ENCODE measurements at places on chromosomes 2 and 18. TPM values are rescaled to one million over a fixed set of nuclear protein-coding genes. Genes with fewer than 3 reads are reported as not detected.

ALK gene
- total RNA-seq = not detected

APOB gene
- total RNA-seq = 0.40 TPM

GRCh38 chr2:222024932-222025880 is 273.6 kb downstream of the PAX3 start:
- no peak for DNase-seq

GRCh38 chr2:65300761-65301711 is 73.4 kb downstream of the ACTR2 start:
- DNase-seq = no peak

IKZF2 gene
- 1.4 TPM for total RNA-seq

All from pulmonary artery endothelial cell (primary cell).